NCI-H1436 treated with DMSO at 0.1 percent for 48 hours (cell line): ENCODE measurements at places on chromosomes 2 and 18.
A peak's percentile ranks its signal among the peaks of the same experiment; 100 is the strongest.

- DNase-seq, result no peak
Observed at GRCh38 chr2:23363268-23363667, 21.7 kb upstream of the KLHL29 start.

DNA sequence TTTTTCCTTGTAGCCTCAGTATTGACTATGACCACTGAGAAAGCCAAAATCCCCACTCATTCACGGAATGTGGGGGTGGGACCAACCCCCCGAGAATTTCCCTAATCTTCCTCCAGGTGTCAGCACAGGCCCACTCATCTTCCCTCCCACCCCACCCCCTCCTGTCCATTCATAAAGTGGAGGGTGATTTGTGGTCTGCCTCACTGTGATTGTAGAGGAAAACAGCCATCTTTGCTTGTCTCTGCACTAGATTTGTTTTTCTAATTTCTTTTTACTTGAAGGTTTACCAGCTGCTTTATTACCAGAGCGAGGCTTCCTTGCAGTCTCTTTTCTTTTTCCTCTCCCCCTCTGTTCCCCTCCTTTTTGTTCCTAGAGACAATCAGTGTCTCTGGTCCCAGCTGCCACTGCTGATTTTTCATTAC, 171.8 kb downstream of the ICOS start:
- no peak for DNase-seq

DNA sequence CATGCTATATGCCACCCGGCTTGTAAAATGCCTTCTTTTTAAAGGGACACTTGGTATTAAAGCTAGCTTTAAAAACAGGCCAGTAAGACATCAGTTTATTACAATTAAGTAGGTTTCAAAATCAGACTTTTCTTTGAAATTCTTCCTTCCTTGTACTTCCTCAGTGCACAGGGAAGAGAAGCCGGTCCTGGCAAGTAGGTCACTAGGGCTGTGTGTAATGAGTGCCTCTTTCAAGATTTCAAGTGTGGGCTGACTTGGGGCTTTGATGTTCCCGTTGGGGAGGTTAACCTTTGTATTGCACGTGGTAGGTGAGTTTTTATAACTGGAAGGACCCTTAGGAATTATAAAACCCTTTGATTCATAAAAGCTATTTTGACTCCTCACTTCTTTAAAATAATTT, 566.4 kb upstream of the ID2 start:
- DNase-seq, result no peak

GRCh38 chr2:68377137-68377780, 12.2 kb downstream of the PLEK start:
- no peak for DNase-seq

DNA sequence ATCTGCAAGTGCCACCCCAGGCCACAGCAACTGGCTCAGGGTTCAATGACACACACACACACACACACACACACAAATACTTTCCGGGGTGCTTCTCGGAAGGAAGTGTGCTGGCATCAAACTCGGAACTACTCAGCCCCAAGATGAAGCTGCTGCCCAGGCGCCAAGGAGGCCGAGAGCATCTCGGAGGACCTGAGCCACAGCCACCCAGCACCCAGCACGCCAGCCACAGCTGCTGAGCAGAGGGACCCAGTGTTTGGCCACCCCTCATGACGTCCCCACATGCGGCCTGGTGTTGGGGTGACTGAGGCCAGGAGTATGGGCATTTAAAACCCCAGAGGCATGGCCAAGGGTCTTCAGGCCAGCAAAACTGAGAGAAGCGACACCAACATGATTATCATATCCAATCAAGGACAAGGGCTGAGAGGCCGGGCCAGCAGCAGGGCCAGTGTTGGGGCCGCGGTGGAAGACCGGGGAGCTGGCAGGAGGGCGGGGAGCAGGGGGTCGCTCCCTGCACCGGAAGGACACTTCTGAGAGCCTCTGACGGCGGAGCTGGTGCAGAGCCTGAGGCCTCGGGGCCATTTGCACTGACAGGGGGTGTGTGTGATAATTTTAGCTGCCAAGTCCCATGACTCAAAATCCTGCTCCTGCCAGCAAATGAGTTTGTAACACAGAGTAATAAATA, 61.8 kb downstream of the BIN1 start:
- no peak for DNase-seq

DNA sequence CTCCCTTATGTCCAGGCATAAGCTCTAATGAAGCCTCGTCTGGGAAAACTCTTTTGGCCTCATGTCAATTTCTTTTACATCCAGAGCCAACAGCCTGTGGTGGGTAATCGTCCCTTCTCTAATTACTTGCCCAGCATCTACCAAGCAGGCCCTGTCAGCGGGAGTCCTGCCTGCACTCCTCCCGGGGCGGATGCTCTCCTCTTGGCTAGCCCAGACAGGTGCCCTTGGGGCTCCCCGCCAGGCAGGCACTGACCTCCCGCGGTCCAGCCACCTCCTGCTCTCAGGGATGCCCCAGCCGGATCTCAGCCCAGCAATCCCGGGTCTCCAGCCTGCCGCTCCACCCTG, 74.2 kb downstream of the NCAPH start:
- no peak for DNase-seq

GRCh38 chr2:17637131-17637906, 96.8 kb downstream of the VSNL1 start:
- no peak for DNase-seq

GRCh38 chr2:233980955-233981561, 63.9 kb downstream of the TRPM8 start:
- DNase-seq, result peak; percentile 92
